ENCODE measurements at places on chromosomes 13 and 19.

- DNase-seq: peak; percentile 11
Observed at GRCh38 chr13:31433207-31433606, 233.4 kb downstream of the B3GLCT start.

GRCh38 chr19:56149656-56150038 is 8.6 kb downstream of the ZNF444 start:
- no peak for DNase-seq

- DNase-seq: no peak
Observed at GRCh38 chr19:33124207-33125098, 7.5 kb upstream of the WDR88 start.

- no peak for DNase-seq
Observed at GRCh38 chr19:55097864-55098715, 19.3 kb downstream of the PPP1R12C start.

- DNase-seq: no peak
Observed at GRCh38 chr13:66503890-66504289, 726.2 kb downstream of the PCDH9 start.

GRCh38 chr19:50176775-50177174 is 13.7 kb upstream of the IZUMO2 start:
- DNase-seq: no peak

GRCh38 chr19:15788594-15789270 is 1.3 kb downstream of the OR10H5 start:
- no peak for DNase-seq

DNA sequence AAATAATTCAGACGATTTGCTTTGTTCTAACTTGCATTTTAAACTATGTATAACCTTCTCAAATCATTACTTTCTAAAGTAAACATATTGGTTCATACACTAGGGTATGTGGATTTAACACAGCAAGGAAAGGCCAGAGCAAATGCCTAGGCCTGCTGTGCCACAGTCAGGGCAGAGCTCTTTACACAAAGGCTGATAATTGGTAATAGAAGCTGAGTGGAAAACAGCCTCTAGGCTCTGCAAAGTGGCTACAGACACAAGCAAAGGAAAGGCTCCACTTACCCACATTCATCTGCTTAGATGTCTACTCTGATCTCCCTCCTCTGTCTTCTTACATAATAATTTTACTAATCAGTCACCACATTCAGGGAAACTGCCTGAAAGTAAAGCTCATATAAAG is 382.9 kb downstream of the OLFM4 start:
- DNase-seq: no peak

DNA sequence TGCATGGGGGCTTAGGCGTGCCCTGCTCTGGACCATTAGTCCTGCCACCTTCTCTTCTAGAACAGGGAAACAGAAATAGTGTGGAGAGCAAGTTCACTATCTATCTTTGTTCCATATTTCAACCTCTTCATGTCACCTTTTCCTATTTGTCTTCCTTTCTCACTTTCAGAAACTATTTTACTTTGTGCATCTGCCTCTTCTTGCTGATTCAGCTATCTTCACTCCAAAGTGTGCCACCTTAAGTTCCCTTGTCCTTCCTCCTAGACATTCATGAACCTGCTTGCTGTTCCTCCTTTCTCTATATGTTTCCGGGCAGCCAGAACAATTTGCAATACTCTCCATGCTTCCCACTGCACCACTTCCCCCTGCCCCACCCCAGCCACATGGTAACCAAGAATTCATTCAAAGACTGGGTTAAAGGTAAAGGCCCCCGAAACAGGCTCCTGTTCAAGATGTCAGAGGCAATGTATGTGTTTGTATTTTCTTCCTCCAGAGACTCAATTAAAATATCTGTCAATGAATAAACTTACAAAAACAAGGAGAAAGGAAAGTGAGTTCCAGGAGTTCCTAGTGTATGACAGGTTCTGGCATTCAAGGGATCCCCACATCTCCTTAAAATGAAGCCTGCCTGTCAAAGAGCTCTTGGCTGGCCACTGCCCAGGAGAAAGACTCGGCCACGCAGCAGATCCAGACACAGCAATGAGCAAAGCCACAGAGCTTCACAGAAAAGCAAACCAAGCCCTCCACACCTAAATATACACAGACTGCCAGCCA is 268.1 kb downstream of the DNAJC15 start:
- DNase-seq: no peak

- DNase-seq: peak; percentile 78
Observed at GRCh38 chr19:48588670-48589401, 17.7 kb upstream of the SPACA4 start.

- DNase-seq: no peak
Observed at GRCh38 chr19:10850631-10851030, 2.4 kb downstream of the C19orf38 start.

DNA sequence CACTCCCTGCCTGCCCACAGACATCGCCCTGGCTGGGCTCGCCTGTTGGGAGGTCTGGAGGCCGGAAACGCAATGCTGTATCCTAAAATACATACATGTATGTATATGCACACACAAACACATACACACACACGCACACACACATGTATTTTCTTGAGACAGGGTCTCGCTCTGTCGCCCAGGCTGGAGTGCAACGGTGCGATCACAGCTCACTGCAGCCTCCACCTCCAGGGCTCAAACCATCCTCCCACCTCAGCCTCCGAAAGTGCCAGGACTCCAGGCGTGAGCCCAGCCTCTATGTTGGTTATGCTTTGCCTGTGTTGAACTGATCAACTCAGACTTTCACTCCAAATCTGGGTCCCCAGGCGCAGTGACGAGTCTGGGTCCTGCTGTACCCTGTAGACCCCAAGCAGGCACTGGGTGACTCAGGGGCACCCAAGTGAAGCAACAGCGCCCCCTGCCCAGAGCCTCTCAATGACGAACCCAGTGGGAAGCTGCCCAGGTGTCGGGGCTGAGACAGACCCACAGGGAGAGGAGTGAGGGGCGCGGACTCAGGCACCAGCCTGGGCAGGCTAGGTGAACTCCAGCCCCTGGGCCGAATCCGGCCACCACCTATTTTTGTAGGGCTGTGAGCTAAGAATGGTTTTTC is 27.4 kb upstream of the CACTIN start:
- no peak for DNase-seq

GRCh38 chr13:44842158-44842557 is 147.1 kb downstream of the NUFIP1 start:
- DNase-seq: peak; percentile 46

GRCh38 chr13:50393628-50394027 is 378.4 kb downstream of the KCNRG start:
- peak; percentile 76 for DNase-seq

GRCh38 chr13:44340508-44340907 is 33.1 kb upstream of the SERP2 start:
- no peak for DNase-seq

DNA sequence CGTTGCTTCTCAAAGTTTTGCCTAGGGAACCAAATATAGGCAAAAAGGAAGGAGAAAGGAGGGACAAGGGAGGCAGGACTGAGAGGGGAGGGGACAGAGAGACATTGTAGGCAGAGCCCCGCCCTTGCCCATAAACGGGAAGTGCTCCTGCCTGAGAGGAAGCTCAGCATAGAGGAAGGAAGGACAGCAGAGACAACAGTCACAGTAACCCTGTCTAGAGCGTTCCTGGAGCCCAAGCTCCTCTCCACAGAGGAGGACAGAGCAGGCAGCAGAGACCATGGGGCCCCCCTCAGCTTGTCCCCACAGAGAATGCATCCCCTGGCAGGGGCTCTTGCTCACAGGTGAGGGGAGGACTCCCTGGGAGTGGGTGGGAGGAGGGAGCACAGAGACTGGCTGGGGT is at the start of gene CEACAM21:
Gene CEACAM21, plus strand, starts transcription at position 169 of the 400 bp plus-strand sequence. Its CDS starts 109 bp downstream, at position 278.
- no peak for DNase-seq

DNA sequence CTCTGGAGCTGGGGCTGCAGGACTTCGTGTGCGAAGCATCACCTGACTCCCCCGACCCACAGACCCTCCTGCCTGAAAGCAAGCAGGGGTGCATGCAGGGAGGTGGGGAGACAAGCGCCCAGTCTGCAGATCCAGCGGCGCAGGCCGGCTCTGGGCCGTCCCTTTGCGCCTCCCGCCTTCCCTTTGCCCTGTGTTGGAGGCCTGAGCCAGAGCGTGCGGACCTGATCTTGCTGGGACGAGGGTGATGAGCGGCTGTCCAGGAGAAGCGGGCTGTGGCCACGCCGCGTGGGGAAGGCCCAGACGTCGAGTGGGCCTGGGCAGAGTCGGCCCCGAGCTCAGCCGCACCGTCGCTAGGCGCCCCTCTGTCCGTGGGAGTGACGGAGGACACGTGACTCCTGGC is 5.3 kb upstream of the GRTP1 start:
- no peak for DNase-seq

DNA sequence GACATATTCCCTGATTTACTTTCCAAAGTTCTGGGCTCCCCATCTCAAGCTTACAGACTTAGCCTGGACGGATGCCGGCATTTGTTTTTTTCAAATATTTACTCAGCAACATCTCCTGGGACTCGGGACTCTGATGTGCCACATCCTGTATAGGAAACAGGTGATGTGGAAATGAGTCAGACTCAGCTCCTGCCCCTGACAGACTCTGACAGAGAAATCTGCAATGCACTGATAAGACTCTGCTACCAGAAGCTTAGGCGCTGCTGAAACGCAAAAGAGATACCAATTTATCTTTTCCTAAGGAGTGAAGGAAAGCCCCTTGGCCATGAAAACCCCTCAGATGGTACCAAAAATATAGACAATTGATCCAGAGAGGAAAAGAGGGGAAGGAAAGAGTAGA is 16.2 kb downstream of the LAIR2 start:
- no peak for DNase-seq

DNA sequence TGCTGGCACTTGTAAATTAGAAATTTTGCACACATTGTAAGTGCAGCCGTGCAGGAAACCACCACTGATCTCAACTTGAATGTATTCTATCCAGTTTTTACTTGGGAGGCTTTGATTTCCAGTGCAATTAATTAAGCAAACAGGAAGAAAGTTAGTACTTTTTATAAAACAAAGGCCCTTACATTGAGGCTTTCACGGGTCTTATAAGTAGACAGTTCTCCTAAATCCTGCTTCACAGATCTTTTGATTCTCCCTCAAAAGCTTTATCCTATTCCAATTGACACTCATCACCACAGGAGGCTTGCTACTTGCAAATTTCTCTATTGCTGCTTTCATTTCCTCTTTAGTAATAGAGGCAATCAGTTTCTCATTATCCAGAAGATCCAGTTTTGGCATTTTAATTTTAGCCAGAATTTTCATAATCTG is 90.1 kb downstream of the ERCC5 start:
- no peak for DNase-seq

DNA sequence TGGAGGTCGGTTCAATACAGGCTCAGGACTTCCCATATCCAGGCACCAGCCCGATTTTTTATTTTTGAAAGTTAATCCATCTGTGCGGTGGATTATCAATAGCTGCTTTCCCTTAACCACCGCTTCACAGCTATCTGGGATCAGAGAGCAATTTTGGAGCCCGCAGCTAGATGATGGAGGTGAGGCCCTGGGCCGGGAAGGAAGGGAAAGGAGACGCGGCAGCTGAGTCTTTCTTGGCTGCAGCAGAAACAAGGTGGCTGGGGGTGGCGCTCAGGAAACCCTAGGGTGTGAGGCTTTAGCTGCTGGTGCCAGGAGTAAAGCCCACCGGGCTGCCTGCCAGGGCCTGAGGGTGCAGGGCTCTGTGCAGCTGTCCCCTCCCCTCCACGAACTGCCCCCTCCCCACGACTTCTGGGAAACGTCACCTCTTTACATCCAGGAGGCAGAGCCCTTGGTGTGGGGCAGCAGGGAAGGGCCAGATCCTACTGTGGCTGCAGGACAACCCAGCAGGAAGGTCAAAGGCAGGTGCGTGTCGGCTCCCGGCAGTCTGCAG is 307.0 kb downstream of the ZNF536 start:
- no peak for DNase-seq

DNA sequence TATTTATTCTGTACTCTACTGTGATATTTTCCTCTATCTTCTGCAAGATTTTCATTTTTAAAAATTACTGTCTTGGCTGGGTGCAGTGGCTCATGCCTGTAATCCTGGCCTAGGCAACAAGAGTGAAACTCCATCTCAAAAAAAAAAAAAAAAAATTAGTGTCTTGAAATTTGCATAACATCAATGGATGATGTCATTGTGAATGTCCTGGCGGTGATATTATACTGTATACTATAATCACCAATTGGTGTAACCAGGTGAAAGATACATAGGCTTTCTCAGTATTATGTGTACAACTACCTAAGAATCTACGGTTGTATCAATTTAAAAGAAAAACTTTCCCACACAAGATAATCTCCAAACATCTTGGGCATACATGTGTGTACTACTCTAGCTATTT is 15.2 kb downstream of the ZNF331 start:
- DNase-seq: no peak

- DNase-seq: no peak
Observed at GRCh38 chr19:4108767-4109625, 14.9 kb downstream of the MAP2K2 start.

GRCh38 chr13:35309706-35310105 is 166.8 kb downstream of the MAB21L1 start:
- no peak for DNase-seq

GRCh38 chr19:566403-566802 is 6.0 kb upstream of the BSG start:
- peak; percentile 51 for DNase-seq

GRCh38 chr13:53048880-53049279 is 20.3 kb downstream of the OLFM4 start:
- no peak for DNase-seq

GRCh38 chr13:49026851-49027250 is 51.1 kb downstream of the FNDC3A start:
- DNase-seq: no peak

GRCh38 chr19:34835631-34836351 is 62.8 kb upstream of the ZNF599 start:
- DNase-seq: no peak

DNA sequence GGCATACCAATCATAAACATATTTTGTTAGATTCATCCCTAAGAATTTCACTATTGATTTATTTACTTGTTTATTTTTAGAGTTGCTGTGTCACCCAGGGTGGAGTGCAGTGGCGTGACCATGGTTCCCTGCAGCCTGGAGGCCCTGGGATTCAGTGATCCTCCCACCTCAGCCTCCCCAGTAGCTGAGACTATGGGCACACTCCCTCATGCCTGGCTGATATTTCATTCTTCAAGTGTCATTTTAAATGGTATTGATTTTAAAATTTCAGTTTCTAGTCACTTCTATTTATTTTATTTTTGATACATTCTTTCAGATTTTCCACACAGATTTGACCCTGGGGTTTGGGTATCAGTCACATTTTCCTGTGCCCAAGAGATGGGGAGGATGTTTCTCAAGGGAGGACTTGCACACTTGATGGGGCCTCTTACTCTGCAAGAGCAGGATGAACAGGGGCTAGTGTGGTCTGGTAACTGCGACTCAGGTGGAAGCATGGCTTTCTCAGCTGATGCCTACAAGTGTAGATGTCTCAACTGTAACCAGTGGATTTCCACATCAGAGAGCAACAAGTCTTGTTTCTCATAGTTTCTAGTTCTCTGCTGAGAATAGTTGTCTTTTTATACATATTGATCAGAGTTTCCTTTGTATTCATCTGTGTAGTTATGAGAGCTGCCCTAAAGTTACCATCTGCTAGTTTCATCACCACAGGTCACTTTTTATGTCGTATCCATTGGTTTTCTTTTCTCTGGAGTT is 40.2 kb downstream of the CCNE1 start:
- DNase-seq: no peak

GRCh38 chr19:1610579-1610978 is 5.3 kb upstream of the UQCR11 start:
- DNase-seq: no peak

Measured in fibroblast of upper back skin (primary cell).